ENCODE measurements at places on chromosomes 1 and 21.

- no peak for DNase-seq
Measured at GRCh38 chr1:172661107-172661506, 2.2 kb downstream of the FASLG start.

GRCh38 chr1:45314266-45314665 lies 12.4 kb upstream of the HPDL start:
- no peak for DNase-seq

DNA sequence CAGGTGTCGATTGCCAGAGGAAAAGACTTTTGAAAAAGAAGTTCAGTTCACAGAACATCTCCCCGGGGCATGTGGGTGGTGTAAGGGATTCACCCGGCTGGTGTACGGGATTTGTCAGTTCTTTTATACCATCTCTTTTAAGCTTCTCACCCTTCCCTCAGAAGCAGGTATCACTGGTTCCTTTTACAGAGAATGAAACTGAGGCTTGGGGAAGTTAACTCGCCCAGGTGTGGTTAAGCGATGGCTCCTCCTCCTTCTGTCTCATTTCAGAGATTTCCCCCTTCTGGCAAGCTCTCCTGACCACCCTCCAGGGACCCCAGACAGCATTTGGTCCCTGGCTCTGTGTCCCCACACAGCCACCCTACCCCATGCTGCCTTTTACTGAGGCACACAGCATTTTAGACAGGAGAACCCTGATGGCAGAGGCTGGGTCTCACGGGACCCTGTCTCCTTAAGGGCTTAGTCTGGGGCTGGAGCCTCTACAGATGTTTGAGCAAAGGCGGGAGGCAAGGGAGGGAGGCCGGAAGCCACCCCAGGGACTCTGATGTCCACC lies 2.8 kb upstream of the ECE1 start:
- DNase-seq: peak; percentile 24

- no peak for DNase-seq
Measured at GRCh38 chr1:230112131-230112701, 45.2 kb downstream of the GALNT2 start.

DNA sequence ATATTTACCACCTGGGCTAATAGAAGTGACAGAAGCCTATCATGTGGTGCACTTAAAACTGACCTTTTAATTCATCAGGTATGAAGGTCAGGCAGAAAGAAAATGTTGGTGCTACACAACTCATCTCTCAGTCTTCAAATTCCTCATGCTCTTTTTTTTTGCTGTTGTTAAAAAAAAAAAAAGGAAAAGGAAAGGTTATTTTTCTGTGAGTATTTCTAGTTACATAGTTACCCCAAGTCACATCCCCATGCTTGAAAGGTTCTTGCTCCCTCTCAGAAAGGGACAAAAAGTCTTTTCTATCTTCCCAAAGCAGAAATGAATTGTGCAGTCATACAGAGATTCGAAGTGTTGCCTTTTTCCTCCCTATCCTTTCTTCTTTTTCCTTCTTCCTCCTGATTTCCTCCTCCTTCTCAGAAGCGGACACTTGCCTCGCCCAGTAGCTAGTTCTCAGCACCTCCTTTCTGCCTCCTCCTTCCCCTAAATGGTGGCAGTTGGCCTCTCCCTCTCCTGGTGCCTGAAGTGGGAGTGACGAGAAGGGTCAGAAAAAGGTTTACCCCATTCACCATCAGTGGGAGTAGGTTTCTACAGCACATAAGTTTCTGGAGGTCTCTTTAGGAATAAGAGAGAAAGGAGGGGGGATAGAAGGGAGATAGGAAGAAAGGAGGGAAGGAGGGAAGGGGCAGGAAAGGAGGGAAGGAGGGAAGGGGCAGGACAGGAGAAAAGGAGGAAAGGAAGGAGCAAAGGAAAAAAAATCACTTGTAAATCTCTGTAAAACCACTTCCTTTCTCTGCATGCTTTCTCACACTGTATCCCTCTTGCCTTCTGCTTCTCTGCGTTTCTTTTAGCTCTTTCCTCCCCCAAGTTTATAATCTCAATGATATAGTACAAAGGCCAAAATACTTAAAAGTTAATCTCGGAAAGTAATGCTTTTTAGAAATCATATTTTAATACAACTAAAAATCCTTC lies 20.4 kb upstream of the C1orf105 start:
- no peak for DNase-seq

DNA sequence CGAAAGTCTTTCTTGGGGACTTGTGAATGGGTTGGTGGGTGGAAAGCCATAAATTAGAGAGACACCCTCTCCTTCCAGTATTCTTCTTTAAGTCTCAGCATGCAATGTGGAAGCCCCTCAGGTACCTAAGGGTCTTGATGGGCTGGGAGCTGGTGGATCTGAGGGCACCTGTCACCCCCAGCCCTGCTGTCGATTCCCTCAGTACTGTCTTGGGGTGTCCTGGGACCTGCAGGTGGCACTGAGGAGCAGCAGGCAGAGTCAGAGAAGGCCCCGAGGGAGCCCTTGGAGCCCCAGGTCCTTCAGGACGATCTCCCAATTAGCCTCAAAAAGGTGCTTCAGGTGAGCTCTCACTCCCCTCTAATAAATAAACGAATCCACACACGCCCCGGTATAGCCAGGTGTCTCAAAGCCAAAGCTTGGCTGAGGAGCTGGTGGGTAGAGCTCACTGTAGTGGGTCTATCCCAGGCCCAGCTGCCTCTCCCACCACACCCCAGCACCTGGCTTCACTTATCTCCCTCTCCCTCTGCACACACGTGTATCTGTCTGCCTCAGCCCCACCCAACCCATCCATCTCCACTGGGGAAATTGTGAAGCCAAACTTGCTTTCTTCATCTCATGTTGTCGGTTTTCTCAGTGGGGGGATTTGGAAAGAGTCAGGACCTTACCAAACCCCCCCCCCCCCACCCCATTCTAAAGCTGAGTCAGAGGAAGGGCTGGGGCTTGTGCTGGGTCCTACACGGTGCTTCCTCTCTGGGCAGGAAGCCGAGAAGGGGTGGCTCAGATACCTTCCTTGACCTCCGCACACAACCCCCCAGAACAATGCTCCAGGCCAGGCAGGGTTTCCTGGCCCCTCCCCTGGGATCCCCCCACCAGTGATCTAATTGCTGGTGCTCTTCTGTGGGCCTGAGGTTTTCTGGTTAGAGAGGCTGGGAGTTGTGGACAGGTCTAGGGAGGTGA lies 1.6 kb downstream of the ADAM15 start:
- no peak for DNase-seq

DNA sequence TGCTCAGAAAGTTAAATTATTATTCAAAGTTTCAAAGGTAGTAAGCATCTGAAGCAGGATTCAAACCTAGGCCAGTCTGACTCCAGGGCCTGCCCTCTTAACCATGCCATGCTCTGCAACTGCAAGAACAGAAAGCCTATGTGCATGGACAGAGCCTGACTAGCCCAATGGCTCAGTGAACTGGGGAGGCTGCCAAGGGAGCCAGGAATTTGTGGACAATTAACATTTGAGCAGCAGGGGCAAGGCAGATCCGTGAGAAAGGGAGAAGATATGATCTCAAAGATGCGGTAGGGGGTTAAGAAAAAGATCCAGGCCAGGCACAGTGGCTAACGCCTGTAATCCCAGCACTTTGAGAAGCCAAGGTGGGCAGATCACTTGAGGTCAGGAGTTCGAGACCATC lies 6.5 kb upstream of the ATP1A4 start:
- no peak for DNase-seq

DNA sequence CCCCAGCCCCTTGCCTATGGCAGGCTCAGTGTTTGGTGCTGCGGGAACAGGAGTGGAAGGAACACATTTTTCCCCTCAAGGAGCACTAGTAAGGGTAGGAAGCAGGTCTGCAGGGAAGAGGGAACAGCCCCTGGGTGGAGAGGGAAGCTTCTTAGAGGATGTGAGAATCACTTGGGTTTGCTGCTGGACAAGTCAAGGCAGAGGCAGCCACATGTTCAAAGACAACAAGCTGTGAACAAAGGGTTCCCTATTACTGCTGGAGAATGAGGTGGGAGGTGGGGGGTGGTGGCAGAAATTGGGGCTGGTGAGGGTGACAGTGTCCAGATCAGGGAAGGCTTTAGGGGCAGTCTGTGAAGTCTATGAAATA lies 24.8 kb upstream of the CITED4 start:
- no peak for DNase-seq

GRCh38 chr21:32719085-32719484 lies 8.7 kb downstream of the SYNJ1 start:
- no peak for DNase-seq

- DNase-seq: no peak
Measured at GRCh38 chr1:212152869-212153268, 117.3 kb downstream of the DTL start.

GRCh38 chr1:115714572-115715141 lies 53.9 kb downstream of the CASQ2 start:
- no peak for DNase-seq

GRCh38 chr1:73635021-73635420 lies 563.0 kb downstream of the LRRIQ3 start:
- DNase-seq: no peak

GRCh38 chr1:1602304-1602967 lies 2.5 kb upstream of the FNDC10 start:
- no peak for DNase-seq

DNA sequence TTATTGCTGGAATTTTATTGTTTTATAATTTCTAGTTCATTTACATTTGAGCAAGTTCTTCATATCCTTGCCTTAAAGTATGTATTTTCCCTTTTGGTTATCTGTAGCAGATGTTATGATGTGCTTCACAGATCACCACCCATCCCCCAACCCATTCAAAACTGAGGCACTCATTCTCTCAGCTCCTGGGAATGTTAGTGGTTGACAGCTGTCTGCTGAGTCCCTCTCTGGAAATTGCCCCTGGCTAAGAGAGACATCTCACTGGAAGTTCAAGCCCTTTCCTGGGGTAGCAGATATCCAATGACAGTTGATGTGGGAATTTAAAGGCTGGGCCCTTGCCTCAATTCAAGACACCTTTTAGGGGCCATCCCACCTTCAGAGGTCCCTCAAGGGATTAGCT lies 4.3 kb upstream of the DPYD start:
- DNase-seq: no peak

- DNase-seq: no peak
Measured at GRCh38 chr1:23823767-23824166, 1.5 kb downstream of the HMGCL start.

- DNase-seq: no peak
Measured at GRCh38 chr1:59640851-59641250, 173.9 kb upstream of the HOOK1 start.

DNA sequence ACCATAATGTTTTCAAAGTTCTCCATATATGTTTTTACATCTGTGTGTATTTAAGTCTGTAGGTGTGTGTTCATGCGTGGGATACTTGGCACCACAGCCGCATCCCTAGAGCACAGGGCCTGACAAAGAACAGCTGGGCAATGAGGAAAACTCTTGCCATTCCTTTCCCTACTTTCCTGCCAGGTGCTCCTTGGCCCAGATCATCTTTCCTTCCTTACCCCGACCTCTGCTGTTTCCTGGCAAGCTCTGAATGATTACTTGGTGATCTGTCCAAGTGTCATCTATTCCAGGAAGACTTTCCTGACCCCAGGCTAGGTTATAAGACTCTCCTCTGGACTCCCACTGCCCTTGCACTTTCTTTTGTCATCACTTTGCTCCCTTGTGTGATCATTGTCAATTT lies 123.6 kb downstream of the ELAVL4 start:
- DNase-seq: no peak

GRCh38 chr1:43582162-43582566 lies 51.5 kb downstream of the PTPRF start:
- no peak for DNase-seq

DNA sequence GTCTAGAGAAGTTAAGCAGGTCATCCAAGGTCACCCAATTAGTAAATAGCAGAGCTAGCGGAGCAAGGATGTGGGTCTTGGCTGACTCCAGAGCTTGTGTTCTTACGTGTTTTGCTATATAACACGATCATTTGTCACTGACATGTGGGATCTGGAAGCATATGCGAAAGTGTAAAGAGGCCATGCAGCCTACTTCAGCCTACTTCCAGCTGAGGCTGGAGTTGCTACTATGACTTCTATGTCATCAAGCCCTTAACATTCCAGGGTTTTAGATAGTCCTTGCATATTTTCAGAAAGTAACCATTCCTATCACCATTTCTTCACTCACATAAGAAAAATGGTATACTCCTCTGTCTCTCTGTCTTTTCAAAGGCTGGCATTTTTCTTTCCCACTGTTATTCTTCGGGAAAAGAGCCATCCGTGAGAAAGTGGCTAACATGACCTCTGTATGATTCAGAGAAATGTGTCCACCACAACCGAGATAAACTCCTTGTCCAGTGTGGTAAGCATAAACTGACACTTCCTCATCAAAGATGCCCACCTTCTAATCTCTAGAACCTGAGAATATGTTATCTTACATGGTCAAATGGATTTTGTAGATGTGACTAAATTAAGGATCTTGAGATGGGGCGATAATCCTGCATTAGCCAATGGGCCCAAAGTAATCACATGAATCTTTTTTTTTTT lies 24.0 kb upstream of the ABL2 start:
- DNase-seq: no peak

DNA sequence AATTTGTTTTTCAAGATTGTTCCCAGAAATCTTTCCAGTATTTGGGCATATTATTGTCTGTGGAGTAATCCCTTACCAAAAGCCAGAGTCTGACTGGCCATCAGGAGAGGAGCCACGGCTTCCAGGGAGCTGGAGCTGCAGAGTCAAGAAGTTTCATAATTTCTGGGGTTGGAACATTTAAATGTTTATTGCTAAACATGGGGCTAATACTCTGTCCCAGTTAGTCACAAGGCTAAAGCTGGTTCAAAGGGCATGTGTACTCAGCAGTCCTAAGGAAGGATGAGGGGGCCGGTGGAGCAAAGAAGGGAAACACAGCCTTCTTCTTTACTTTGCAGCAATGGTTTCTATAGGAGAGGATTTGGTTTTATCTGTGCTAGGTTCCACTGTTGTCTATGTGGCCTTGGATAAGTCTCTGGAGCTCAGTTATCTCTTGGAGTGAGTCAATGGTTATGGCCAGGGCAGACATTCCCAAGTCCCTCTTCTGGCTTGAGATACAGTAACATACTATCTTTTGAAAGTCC lies 9.5 kb downstream of the DENND2D start:
- no peak for DNase-seq

DNA sequence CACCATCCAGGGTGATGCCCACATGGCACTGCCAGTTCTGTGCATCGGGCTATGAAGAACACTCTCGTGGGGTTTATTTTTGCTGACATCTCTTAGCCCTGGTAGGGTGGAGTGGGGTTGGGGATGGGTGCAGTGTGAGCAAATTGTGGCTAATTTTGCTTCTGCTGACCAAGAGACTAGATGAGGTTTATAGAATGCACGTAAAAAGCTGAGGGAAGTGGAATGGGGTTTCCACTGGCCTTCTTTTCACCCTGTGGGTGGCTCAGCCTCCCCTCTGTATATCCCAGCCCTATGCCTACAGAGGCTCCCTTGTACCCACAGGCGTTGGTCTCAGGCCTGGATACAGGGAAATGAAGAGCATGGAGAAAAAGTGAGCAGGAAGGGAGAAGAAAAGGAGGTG lies 44.1 kb upstream of the RAB4A start:
- DNase-seq: no peak

- no peak for DNase-seq
Measured at GRCh38 chr1:14310476-14310875, 288.0 kb upstream of the KAZN start.
